Stimulated activated CD4-positive, alpha-beta T cell treated with anti-CD3 and anti-CD28 coated beads, Interleukin-4, amount 100 ng/mL, for 1 hour (primary cell): ENCODE measurements at places on chromosomes 7 and 10.

GRCh38 chr10:59970396-59971368 lies 64.3 kb upstream of the CCDC6 start:
- no peak for DNase-seq

GRCh38 chr7:80677629-80678028 lies 39.2 kb downstream of the CD36 start:
- DNase-seq, result no peak

DNA sequence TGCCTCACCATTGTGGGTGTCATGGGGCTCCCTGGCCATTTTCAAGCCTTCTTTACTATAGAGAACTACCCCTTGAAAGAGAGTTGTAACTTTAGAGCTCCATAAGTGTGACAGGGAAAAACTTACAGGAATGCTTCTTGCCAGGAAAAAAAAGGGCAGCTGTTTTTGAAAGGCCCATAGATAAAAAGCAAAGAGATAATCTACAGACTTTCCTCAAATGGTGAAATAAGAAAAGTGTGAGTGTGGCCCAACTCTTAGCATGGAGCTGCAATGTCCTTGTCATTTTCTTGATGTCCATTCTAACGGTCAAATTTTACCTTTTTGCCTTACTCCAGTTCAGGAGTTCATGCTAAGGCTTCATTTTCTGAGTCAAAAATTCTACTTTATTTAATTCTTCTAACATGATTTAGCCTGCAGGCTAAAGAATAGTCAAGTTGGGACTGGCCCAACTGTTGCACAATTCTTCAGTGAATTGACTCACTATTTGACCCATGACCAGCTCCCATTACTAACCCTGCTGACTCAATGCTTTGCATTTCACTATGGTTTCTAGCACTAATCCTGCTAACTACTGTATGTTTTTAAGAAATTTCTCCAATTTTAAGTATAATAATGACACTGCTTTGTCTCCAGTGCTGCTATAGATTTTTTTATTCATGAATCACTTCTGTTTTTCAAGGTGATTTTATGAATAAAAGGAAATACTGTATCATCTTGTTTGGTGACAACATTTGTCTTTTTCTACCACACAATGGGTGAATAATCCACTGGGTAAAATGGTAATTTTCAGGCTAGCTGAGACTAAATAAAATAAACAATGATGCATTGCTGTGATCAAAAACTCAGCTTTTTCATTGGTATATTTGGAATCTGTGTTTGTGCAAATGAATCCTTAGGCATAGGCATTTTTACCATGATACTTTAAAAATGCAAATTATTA lies 41.4 kb upstream of the SGCE start:
- DNase-seq, result no peak

GRCh38 chr10:125166658-125167057 lies 6.3 kb upstream of the CTBP2 start:
- no peak for DNase-seq

- no peak for DNase-seq
Measured at GRCh38 chr10:77028042-77028441, 609.6 kb downstream of the KCNMA1 start.

- no peak for DNase-seq
Measured at GRCh38 chr10:58475322-58476277, 37.1 kb upstream of the BICC1 start.
